ENCODE measurements at places on chromosomes 11 and 22.

GRCh38 chr11:84549217-84549616 is 1077.9 kb downstream of the DLG2 start:
- peak; percentile 59 for DNase-seq

GRCh38 chr11:828506-829175 is 922 bp downstream of the CRACR2B start:
- DNase-seq: no peak

DNA sequence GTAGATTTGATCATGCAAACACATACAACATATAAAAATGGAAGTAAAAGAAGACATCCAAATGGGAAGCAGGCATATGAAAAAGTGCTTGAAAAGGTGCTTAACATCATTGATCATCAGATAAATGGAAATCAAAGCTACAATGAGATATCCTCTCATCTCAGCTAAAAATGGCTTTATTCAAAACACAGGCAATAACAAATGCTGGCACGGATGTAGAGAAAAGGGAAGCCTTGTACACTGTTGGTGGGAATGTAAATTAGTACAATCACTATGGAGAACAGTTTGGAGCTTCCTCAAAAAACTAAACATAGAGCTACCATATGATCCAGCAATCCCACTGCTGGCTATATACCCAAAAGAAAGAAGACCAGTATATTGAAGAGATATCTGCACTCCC is 549 bp upstream of the TCN1 start:
- no peak for DNase-seq

- DNase-seq: no peak
Observed at GRCh38 chr22:24068377-24068680, 57.2 kb downstream of the CABIN1 start.

DNA sequence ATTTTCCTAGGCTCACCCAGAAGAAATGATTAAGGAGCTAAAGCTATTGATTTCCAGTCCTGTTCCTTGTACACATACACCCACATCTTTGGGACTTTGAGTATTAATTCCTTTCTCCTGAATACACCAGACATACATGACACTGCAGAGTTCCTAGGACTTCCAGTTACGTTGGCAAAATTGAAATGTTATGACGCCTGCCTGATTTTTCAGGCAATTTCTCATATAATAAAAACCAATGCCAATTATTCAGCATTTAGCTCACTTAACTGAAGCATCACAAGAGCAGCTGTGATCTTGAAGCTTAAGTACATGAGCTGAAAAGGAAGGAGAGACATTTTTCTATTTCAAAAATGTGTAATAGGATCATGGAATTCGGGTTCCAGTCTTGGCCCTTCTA is 4.5 kb downstream of the CLMP start:
- DNase-seq: no peak

DNA sequence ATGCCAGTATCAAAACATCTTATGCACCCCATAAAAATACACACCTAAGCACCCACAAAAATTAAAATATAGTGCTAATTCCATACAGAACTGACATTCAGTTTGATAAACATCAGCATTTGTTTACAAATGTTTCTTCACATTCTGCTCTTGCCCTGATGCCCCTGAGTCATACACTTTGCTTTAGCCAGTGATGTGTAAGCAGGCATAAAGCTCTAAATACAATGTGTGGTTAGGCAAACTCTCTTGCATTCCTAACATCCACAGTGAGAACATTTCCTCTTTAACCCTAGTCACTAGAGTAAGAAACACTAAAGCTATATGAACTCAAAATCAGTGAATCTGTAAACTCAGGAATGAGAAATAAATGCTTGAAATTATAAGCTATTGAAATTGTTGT is 1060.7 kb downstream of the FAM181B start:
- no peak for DNase-seq

DNA sequence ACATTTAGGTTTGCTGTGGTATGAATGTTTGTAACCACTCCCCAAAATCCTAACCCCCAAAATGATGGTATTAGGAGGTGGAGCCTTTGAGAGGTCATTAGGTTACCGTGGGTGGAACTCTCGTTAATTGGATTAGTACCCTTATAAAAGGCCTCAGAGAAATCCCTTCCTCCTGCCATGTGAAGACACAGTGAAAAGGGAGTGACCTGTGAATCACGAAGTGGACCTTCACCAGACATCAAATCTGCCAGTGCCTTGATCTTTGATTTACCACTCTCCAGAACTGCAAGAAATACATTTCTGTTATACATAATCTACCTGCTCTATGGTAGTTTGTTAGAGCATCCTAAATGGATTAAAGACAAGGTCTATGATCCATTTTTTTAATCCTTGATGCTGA is 12.6 kb upstream of the PICALM start:
- DNase-seq: no peak
